ENCODE measurements at places on chromosomes 6 and 20.

GRCh38 chr20:23651117-23651516, 13.4 kb upstream of the CST3 start:
- no peak for DNase-seq

DNA sequence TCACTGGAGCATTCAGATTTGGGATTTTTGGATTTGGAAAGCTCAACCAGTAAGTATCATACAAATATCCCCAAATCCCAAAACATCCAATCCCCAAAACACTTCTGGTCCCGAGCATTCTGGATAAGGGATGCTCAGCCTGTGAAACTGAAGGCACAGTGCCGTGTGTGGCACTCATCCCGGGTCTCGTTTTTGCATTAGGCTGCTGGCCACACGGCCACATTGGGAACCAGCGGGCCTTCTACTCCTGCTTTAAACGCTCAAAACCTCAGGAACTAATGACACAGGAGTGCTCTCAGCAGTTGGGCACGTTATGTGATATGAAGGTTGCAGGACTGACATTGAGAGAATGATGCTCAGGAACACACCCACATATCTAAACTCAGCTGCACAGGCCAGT, 35.6 kb downstream of the PSMG4 start:
- no peak for DNase-seq

- no peak for DNase-seq
These were observed 29.1 kb upstream of the FBXL4 start for GRCh38 chr6:98976674-98977385.

DNA sequence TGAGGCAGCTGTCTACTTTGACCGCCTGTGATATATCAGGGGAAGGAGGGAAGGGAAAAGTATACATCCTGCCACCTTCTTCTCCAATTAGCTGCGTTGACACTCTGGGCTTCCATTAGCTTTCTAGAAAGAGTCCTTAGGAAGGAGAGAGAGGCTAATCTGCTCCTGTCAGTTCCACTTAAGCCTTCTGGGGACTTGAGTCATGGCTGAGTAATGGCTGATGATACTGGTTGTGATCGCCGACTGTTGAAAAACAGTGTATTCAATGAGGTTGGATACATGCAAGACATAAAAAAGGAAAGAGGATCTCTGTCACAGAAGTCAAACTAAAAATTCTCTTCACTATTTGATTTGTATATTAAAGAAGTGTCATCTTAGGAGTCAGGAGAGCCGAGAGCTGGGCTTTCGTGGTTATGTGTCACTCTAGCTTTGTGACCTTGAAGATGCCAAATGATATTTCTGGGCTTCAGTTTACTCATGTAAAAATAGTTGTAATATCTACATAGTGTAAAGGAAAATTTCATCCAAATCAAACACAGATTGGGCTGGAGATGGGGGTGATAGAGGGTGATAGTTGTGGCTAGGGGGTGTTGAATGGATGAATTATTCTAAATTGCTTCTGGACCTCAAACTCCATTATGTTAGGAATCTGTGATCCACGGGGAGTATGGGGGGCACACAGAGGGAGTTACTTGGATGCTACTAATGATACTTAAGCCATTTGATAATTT, 189.0 kb downstream of the UST start:
- DNase-seq: no peak

GRCh38 chr6:152824666-152825065, 74.1 kb downstream of the VIP start:
- DNase-seq: no peak

DNA sequence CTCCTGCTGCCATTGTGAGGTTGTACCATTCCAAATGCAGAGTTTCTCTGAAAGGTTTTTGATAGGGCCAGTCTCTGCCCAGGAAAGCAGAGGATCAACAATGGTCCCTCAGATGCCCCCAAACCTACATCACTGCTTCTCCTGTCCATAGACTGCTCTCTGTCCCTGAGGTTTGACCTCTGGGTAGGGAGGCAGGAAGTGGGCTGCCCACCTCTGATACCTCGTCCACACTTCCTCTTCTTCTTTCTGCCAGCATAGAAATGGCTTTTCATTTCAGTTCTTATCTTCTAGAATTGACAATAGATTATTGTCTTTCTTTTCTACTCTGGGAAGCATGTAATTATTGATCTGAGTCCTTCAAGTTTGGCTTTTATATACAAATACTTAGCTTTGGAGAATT, 170.6 kb downstream of the TRMT11 start:
- no peak for DNase-seq

DNA sequence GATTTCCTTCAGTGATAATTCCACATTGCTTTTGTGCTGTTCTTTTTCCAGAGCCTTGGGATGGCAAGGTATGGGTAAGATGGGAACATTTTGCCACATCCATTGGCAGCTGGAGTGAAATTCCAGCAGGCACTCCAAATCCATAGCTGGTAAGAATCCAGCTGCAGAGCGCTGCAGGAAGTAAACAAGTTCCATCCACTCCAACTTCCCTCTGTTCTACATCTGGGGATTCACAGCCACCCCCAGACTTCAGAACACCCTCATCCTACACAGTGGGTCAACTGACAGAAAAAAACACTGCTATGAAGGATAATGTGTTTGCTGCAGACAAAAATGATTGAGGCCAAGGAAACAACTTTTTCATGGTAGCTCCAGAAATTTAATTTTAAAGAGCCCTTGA, 747.8 kb downstream of the MAFB start:
- no peak for DNase-seq

DNA sequence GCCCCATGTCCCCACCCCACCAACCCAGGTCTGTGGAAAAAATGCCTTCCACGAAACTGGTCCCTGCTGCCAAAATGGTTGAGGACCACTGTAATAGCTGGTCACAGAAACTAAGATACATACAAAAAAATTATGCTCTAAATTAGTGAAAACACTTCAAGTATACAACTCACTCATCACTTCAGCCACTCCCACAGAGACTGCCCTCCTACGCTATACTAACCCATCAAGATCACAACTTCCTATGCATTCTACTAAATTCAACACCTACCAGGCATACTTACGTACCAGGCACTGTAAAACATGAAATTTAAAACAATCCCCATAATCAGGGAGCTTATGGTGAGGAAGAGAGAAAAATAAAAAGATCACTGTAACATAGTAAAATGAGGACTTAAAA, 22.9 kb downstream of the RUNX2 start:
- DNase-seq: no peak

- no peak for DNase-seq
These were observed 3.4 kb upstream of the PTK6 start for GRCh38 chr20:63540417-63541186.

DNA sequence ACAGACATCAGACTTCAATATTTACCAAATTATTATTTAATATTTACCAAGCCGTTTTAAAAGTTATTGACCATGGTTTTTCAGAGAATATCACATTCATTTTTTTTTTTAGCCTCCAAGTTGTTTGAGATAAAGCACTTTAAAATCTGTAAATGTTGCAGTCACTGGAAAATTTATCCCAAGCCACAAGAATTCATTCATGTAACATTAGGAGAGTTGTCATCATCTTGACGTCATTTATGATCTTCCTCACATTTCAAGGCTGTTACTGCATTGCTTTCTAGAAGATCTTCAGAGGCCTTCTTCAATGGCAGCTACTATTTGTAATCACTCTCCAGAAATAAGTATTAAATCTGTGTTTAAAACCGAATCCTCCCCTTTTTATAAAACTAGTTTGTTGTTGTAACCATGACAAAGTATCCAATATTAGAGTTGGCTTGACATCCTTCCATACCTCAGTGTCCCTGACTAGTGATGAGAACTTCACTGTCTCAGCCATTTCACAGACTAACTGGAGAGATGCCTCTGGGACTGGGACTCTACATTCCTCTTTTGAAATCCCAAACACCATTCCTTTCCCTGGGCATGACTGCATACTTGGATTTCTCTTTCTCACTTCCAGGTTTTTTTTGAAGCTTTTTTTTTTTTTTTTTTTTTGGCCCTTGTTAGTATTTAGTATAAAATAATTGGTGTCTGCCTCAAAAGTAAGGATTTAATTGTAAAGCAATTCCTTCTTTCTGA, 100.1 kb downstream of the ZFAND3 start:
- DNase-seq: no peak

GRCh38 chr6:73585566-73586415, 65.0 kb upstream of the EEF1A1 start:
- peak; percentile 7 for DNase-seq

GRCh38 chr20:45008521-45009049, 42.3 kb downstream of the STK4 start:
- DNase-seq: no peak

- no peak for DNase-seq
These were observed 76.6 kb upstream of the STXBP5 start for GRCh38 chr6:147127587-147127986.

DNA sequence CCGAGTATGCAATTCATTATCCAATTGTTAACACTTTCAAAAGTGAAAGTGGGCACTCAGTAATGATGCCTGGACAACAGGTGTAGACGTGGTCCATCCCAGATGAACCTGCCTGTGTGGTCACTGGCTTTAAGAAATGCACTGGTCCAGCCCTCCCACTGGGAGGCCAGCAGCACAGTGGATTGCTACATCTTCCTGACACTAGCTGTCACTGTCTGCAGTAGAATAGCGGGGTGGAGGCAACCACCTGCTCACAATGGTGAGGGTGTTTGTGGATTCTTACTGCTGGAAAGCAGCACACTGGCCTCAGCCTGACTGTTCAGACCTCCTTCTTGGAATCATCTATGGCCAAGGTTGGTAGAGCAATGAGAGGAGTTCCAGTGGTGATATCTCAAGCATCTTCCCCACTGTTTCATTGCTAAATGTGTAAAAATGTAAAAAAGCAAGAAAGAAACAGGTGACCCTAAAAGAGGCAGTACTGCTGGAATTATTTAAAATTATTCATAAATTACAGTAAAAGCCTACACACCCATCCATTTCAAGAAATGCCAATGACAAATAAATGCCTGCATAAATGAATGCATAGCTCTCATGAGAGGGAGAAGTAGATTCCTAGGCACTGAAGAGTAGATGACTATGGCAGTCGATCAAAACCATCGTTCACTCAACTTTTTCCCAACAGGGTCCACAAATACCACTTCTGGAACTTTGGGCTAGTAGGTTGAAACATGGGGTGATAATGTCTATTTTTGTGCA, 228.0 kb upstream of the PLN start:
- no peak for DNase-seq

- no peak for DNase-seq
These were observed 1.5 kb downstream of the RPS18 start for GRCh38 chr6:33273129-33273923.

DNA sequence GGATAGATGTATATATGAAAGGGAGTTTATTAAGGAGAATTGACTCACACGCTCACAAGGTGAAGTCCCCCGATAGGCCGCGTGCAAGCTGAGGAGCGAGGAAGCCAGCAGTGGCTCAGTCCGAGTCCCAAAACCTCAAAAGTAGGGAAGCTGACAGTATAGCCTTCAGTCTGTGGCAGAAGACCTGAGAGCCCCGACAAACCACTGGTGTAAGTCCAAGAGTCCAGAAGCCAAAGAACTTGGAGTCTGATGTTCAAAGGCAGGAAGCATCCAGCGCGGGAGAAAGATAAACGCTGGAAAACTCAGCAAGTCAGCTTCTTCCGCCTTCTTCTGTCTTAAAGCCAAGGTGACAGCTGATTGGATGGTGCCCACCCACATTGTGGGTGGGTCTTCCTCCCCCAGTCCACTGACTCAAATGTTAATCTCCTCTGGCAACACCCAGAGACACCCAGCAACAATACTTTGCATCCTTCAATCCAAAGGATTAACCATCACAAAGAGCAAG, 102.6 kb upstream of the GJE1 start:
- DNase-seq: no peak

Measured in effector CD8-positive, alpha-beta T cell (primary cell).